ENCODE measurements at places on chromosomes 1 and 21.

DNA sequence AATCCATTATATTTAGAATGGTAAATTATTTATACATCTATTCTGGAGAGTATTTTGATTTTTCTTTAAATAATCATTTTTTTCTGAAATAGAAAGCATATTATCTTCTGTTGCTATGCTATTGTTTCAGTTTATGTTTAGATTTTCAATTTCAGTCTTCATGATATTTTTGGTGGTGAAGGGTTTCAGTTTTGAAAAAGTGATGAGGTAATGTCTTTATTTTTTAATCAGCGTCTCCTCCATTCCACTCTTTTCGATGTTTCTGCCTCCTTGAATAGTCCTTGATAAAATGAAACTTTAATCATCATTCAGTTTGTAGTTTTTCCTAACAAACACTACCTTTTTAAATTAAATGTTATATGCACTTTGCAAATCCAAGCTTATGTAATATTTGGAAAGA is 428.6 kb downstream of the PTPRC start:
- no peak for DNase-seq

- DNase-seq = no peak
These were observed 103.2 kb upstream of the KIF26B start for GRCh38 chr1:245051349-245052221.

DNA sequence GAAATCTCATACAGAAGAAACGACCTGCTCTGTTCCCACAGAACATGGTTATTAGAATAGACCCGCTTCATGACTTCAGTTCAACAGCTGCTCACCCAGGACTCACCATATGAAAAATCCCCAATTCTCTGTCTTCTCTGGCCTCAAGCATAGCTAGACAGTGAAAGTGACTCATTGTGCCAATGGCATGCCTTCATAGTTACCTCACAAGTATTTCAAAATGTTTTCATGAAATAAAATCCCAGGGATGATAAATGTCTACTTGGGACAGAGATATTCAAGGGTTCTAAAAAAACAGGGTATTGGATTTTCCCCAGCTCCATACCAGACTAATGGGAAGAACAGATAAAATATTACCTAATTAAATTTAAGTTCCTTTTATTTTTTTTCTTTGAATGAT is 82.3 kb downstream of the NOTCH2 start:
- DNase-seq = no peak

DNA sequence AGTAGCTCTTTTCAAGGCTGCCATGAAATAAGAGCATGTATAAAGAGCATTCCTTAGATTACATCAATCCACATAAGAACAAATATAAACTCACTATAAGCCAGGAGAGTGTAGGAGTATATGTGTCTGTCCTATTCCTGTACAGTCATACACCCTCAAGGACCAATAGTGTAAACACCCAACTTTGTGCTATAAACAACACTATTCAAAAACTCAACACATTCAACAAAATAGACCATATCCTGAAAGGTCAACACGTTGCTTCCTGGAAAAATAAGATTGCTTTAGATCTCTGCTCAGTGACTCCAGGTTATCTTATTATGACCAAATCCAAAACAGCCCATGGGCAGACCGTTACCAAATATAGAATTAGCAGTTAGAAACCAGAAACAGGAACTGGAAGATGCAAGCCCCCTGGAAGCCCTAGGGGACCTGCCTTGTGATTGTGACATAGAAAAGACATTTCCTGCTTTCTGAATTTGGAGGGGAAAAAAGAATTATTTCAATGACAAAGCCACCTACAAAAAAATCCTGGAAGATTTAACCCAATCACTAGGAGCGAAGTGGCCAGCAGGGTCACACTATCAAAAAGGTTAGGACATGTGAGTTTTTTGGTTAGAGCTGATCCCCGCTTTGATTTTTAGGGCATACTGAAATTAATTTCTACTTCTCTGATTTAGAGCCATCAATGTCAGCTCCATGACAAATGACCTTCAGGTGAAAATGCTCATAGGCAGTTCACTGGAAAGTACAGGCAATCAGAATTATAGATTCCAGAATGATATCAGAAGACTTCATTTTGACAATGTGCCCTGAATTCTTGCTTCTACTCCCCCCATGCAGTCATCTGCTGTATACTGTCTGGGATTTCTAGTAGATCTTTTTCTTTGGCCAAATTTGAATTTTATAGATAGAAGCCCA is 59.9 kb downstream of the LRRC8C start:
- DNase-seq = no peak

DNA sequence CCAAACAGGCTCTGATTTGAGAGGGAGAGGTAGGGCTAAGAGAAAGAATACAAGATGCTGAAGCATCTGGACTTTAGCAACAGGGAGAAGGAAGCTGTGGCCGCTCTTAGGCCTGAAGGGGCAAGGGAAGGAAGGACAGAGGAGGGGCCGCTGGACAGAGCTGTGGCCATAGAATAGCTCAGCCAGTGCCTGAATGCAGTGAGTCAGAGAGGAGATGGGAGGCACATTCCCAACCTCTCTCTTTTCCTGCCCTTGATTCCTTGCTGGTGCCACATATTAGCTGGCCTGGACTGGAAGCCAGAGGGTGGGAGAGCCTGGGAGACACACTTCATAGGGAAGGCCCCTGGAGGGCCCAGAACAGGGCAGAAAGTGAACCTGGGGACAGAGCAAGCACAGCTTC is 83.4 kb upstream of the POU3F1 start:
- DNase-seq = no peak

DNA sequence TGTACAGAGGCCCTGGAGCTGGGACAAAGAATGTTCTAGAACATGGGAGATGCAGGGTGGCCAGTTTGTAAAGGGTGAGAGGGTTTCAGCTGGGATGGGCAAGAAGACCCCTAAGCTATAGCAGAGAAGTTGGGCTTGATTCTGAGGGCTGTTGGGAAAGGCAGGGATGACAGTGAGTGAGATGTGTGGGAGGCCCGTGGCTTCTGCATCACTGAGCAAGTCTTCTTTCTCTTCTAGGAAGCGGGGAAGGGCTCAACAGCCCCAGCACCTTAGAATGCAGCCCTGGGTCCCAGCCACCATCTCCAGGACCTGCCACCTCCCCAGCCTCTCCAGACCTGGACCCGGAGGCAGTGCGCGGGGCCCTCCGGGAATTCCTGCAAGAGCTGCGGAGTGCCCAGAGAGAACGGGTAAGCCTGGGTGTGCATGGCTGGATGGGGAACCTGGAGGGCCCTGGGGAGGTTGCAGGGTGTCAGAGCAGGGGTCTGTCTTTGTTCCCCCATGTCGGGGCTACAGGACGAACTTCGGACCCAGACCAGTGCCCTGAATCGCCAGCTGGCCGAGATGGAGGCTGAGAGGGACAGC is 14.8 kb downstream of the MFAP2 start:
- DNase-seq = no peak

GRCh38 chr1:241470908-241471590 is 48.5 kb downstream of the FH start:
- DNase-seq = peak; percentile 62

- no peak for DNase-seq
These were observed 49.6 kb downstream of the HSF2BP start for GRCh38 chr21:43609501-43610340.

DNA sequence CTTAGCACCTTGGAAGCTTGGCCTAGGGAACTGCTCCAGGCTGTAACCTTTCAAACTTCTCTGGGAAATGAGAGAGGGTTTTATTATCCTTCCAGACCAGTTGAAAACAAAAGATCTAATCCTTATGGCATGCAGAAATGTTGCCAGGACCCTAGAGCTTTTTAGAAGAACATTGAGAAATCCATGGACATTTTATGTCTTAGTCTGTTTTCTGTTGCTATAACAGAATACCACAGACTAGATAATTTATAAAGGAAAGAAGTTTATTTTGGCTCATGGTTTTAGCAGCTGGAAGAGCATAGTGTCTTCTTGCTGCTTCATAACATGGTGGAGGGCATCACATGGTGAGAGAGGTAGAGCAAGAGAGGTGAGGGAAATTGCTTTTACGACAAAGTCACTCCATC is 25.8 kb downstream of the OSBPL9 start:
- DNase-seq = no peak

DNA sequence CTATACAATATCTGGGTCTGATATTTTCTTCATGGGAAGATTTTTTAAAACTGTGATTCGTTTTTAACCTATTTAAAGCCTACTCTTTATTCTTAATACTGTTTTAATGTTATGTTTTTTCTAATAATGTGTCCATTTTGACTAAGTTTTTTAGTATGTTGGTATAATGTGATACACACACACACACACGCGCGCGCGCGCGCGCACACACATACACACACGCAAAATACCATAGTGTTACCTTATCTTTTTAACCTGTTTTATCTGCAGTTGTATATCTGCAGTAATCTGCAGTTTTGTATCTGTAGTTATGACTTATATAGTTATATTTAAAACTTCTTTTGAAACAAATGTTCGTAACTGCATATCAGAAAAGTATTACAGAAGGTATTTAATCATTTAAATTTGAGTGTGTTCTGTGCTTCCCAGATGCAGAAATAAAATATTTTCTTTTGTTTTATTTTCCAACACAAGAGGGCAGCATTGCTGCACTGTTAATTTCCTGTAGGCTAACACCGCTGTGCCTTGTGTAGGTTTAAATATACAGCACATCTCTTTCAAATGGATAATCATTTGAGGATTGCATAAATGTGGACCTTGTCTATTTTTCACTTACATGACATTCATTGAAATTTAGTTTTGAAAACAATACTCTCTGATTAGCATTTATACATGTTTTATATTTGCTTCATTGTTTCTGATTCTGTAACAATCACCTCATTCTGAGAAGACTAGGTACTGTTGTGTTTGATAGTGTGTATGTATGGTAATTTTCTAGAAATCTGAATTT is 166.1 kb downstream of the PDE4B start:
- DNase-seq = no peak

- no peak for DNase-seq
These were observed 16.4 kb downstream of the ECHDC2 start for GRCh38 chr1:52904927-52905698.

DNA sequence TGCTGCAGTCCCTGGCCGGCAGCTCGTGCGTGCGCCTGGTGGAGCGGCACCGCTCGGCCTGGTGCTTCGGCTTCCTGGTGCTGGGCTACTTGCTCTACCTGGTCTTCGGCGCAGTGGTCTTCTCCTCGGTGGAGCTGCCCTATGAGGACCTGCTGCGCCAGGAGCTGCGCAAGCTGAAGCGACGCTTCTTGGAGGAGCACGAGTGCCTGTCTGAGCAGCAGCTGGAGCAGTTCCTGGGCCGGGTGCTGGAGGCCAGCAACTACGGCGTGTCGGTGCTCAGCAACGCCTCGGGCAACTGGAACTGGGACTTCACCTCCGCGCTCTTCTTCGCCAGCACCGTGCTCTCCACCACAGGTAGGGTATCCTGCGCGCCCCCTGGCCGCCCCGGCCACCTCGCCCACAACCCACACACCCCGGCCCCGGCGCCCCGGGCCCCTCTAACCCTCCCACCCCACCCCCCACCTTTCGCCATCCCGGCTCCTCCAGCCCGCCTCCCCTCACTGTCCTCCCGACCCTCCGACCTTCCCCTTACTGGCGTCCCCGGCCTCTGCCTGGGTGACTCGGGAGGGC is 352 bp downstream of the KCNK1 start:
- no peak for DNase-seq

GRCh38 chr1:195195423-195196057 is 1412.7 kb downstream of the KCNT2 start:
- DNase-seq = no peak

DNA sequence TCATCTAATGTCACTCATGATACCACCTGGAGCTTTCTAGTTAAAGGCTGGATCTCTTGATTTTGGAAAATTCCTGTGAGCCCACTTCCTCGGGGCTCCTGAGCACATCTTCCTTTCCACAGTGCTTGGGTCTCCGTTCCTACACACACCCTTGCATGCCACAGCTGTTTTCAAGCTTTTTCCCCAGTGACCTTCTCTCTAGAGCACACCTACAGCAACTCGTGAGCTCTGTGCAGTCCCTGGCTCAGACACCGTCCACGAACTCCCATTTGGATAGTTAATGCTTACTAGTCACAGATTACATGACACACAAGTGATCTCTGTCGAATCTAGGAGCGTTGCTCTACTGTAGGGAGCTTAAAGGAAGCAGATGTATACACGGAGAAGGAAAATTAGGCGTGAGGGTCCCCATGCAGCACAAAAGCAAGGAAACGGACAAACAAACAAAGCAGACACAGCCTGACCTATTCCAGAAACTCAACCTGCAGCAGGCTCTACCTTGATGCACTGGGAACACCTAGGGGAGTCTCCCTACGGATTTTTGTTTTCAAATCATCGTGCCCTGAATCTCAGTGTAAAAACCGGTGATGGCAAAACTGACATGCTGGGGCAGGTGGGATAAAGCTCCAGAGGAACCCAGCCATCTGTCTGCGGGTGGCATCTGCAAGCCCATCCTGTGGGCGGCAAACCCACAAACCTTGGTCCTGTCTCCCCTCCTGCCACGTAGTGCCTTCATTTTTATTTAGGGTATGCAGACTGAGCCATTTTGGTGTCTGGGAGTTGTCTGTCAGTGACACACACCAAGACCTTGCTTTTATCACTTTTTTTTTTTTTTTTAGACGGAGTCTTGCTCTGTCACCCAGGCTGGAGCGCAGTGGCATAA is 177.8 kb downstream of the RUNX1 start:
- no peak for DNase-seq

DNA sequence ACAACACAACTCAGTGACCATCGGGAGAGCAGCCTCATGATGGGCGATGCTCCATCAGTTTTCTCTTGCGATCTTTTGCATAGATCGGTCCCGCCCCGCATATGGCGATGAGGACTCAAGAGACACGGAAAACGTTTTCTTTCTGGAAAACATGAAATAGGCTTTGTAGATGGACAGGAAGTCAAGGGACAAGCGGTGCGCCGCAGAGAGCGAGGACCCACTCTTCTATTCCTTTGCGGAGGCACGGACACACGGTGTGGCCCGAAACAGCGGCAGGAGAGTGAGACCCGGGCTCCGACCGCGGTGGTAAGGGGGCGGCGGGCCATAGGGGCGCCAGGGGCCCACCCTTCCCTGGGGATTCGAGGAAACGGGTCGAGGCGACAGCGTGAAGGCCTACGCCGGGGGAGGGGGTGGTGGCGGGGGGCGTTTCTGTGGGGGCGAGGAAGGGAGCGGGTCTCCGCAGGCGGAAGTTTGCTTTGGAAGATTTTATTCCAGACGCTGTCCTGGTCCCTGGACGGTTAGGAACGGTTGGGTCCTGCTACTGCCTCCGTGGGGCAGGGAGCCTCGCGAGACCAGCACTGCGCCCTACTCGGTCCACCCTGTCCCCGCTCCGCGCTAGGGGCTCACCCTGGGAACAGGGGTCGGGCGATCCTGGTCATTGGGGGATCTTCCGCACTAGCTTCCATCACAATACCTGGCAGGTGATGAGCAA is 796 bp upstream of the TDRKH start:
- no peak for DNase-seq

GRCh38 chr21:30714946-30715345 is 3.6 kb downstream of the KRTAP21-3 start:
- no peak for DNase-seq

GRCh38 chr1:41573785-41574713 is 89.6 kb upstream of the EDN2 start:
- DNase-seq = peak; percentile 48

- DNase-seq = no peak
These were observed 5.3 kb downstream of the IL23R start for GRCh38 chr1:67171574-67171955.

Data from cerebellar nuclear complex (tissue), 1 donor.